SK-N-SH (cell line): ENCODE measurements at places on chromosomes 7 and 10. TPM values are rescaled to one million over a fixed set of nuclear protein-coding genes. Genes with fewer than 3 reads are reported as not detected.

The ARL3 gene
- 11.2 and 12.5 TPM in 2 replicates for polyA plus RNA-seq

The FAM20C gene
- 6.8 and 12.7 TPM in 2 replicates for polyA plus RNA-seq

The EFCAB10 gene
- polyA plus RNA-seq, result 0.51 and 0.80 TPM in 2 replicates

DNA sequence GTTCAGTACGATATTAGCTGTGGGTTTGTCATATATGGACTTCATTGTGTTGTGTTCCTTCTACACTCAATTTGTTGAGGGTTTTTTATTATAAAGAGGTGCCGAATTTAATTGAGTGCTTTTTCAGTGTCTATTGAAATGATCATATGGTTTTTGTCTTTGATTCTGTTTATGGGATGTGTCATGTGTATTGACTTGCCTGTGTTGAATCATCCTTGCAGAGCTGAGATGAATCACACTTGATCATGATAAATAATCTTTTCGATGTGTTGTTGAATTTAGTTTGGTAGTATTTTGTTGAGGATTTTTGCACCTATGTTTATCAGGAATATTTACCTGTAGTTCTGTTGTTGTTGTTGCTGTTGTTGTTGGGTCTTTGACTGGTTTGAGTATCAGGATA lies 39.8 kb downstream of the ATOH7 start:
- H3K4me3 ChIP-seq, result no peak overlapping the region
- no peaks in the 10 kb centered on the region for H3K4me1 ChIP-seq
- no peaks in the 10 kb centered on the region for H3K27me3 ChIP-seq
- DNase-seq, result no peak
- H3K36me3 ChIP-seq, result no peaks in the 10 kb centered on the region
- no peak overlapping the region for H3K27ac ChIP-seq

GRCh38 chr7:86911659-86912058 lies 147.8 kb downstream of the ELAPOR2 start:
- H3K27ac ChIP-seq, result no peak overlapping the region
- 0 out of 2 replicates have a peak, but pooled peaks cover 11% of the 10 kb centered on the region for H3K4me1 ChIP-seq
- peaks cover 72% of the 10 kb centered on the region for H3K36me3 ChIP-seq
- H3K4me3 ChIP-seq, result no peak overlapping the region
- DNase-seq, result no peak

DNA sequence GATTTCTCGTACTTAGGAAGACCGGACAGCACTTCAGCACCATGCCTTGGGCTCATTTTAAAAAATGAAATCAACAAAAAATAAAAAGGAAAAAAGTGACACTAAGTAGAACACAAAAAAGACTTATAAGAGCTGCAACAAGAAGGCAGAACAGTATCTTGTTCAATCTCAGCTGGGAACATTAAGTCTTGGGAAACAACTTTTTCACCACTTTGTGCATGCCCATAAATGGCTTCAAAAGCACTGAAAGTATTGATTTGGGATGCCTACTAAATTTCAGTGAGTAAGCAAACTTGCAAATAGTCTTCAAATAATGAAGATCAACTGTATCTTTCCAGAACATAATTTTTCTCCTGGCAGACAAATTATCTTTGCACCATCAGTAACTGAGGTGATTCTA lies 489.3 kb downstream of the NXPH1 start:
- no peak overlapping the region for H3K4me3 ChIP-seq
- H3K4me1 ChIP-seq, result no peaks in the 10 kb centered on the region
- no peaks in the 10 kb centered on the region for H3K36me3 ChIP-seq
- no peak overlapping the region for H3K27ac ChIP-seq
- no peaks in the 10 kb centered on the region for H3K27me3 ChIP-seq

- no peak for DNase-seq
- peaks cover 13% of the 10 kb centered on the region; the same call in 1 of the 2 replicates for H3K4me1 ChIP-seq
- H3K4me3 ChIP-seq, result no peak overlapping the region
- H3K27ac ChIP-seq, result no peak overlapping the region
- no peaks in the 10 kb centered on the region for H3K27me3 ChIP-seq
These were observed 1019.0 kb upstream of the C7orf33 start for GRCh38 chr7:147571436-147572185.

DNA sequence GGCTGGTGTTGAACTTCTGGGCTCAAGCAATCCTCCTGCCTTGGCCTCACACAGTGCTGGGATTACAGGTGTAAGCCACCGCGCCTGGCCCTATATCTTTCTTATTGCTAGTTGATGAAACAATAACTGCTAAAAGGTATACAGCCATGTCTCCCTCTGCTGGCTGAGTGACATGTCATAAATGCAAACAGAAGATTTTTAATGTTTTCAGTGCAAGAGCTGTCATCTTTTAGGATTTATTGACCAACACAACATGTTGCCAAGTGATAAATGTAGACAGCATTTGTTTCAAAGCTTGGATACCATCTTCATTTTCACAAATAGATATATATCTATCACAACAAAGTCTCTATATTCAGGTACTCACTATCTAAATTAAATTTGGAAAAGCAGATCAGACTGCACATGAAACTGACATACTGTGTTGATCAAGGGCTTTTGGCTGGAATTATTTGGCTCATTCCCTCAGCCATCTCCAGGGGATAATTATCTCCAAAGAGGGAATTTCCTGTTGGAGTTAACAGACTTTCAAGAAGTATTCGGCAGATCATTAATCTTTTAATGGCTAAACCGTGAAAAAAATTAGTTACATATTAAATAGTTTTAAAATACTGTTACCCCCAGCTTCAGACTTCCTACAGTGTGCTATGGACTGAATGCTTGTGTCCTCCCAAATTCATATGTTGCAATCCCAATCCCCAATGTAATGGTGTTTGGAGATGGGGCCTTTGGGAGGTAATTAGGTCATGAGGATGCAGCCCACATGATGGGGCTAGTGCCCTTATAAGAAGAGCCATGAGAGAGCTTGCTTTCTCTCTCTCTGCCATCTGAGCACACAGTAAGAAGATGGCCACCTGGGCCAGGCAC lies 41.3 kb upstream of the SRPK2 start:
- no peak overlapping the region; the same call in 1 of the 2 replicates for H3K27ac ChIP-seq
- no peak overlapping the region for H3K4me3 ChIP-seq
- H3K36me3 ChIP-seq, result no peaks in the 10 kb centered on the region
- H3K4me1 ChIP-seq, result no peaks in the 10 kb centered on the region
- DNase-seq, result peak; percentile 55
- H3K27me3 ChIP-seq, result no peaks in the 10 kb centered on the region

DNA sequence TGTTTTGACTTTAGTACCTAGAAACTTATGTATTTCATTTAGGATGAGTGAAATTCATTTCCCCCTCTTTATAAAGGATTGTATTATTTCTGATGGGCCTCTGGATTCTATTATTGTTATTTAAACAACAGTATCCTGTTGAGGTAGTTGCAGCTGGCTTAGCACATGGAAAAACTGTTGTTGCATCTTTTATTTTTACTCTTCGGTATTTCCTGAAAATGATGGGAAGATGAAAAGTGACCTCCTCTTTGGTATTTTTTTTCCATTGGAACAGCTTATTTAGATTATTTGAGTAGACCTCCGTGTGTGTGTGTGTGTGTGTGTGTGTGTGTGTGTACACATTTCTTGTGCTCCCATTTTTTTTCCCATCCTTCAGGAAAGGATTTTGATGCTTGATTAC lies 129.8 kb downstream of the PRKG1 start:
- no peak for DNase-seq
- no peaks in the 10 kb centered on the region for H3K36me3 ChIP-seq
- H3K27ac ChIP-seq, result no peak overlapping the region
- H3K27me3 ChIP-seq, result no peaks in the 10 kb centered on the region
- H3K4me3 ChIP-seq, result no peak overlapping the region
- no peaks in the 10 kb centered on the region; the same call in 1 of the 2 replicates for H3K4me1 ChIP-seq
